ENCODE measurements at places on chromosomes 2 and 18.

- DNase-seq, result no peak
These were observed 1615.8 kb upstream of the TMEFF2 start for GRCh38 chr2:193810533-193810932.

DNA sequence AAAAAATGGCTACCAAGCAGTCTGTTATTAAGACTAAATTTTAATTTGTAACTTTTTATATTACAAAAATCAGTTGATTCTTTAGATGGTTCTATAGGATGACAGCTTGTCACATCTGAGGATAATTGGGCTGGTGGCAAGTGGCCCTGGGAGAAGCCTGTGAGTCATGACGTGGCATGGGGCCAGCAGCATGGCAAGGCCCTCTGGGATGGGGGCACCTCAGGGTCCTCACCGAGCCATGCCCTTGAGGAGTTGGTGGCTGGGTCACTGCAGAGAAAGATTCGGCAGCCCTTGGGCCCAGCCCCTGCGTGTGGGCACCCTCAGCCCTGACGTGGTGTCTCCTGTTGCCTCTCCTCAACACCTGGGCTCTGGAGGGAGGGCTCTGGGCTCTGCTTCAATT, 49.7 kb downstream of the STK25 start:
- DNase-seq, result no peak

GRCh38 chr18:73782405-73782804, 365.2 kb downstream of the FBXO15 start:
- DNase-seq, result no peak

DNA sequence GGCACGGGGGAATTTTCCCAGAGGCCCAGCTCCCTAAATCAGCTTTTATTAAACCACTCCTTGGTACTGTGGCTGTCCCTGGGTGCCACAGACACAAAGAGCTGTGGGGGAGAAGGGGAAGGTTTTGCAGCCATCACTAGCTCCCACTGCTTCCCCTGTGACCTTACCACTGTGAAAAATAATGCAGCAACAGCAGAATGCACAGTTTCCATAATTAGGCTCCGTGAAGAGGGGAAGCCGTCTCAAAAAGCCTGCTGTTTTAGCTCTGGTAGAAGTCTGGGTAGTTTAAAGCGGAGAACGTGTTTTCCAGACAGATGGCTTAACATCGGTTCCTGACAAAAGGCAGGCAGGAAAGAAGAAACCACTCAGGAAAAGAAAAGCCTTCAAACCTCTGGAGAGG, 27.5 kb upstream of the CAB39 start:
- no peak for DNase-seq

GRCh38 chr2:177429688-177430325, 37.2 kb downstream of the AGPS start:
- peak; percentile 90 for DNase-seq

GRCh38 chr2:184449760-184450159, 148.6 kb upstream of the ZNF804A start:
- no peak for DNase-seq

- DNase-seq, result no peak
These were observed 216.4 kb downstream of the LPIN1 start for GRCh38 chr2:11962707-11963328.

- DNase-seq, result peak; percentile 76
These were observed 66.7 kb upstream of the RMDN2 start for GRCh38 chr2:37858400-37858711.

Measured in EL (cell line).